D341Med (cell line): ENCODE measurements at places on chromosomes 2 and 18.

GRCh38 chr2:46806526-46806925, 109.1 kb downstream of the MCFD2 start:
- no peak for DNase-seq

DNA sequence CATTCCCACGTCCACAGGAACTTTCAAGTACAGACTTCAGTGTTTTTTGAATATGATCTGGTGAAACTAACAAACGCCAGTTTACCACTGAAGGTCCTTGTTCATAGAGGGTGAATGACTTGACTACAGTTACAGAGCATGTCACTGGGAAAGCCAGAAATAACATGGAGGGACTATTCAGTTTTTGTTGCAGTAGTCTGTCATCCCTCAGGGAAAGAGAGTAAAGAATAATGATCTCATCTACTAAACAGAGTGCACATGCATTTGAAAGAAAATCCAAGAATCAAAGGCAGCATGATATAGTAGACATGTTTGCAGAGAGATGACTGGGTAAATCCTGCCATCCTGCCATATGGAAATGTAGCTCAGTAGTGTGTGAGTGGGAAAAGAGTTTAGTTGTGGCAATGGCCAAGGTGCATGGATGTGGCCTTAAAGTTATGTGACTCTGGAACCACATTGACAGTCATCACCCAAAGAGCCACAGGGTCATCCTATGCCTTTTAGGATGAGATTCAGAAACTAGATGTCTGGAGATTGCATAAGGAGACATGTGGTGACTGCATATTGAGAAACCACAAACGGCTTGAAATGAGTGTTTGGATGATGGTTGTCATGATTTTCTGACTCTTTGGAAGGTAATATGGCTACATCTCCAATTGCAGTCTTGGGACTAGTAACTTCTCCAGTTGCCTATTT, 125.3 kb upstream of the ZEB2 start:
- no peak for DNase-seq

GRCh38 chr2:147099845-147100244, 745.0 kb upstream of the ACVR2A start:
- no peak for DNase-seq

- no peak for DNase-seq
Measured at GRCh38 chr2:108786008-108786353, 590 bp upstream of the CCDC138 start.

DNA sequence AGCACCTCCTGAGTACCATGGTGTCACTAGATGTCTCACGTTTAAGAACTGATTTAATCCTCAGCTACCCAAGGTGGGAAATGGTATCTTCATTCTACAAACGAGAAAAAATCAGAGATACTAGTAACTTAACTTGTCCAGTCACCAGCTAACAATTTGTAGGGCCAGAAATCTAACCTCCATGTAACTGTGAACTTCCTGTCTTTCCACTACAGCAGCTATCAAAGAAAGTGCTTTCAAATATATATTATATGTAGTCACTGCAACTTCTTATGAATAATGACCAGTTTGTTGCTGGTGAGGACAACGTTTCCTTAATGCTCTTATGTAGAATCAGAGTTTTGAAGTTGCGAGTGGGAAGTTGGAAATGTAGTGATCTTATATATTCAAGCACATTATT, 1.9 kb downstream of the REV1 start:
- DNase-seq, result no peak

- DNase-seq, result no peak
Measured at GRCh38 chr2:222982010-222982908, 69.7 kb upstream of the KCNE4 start.

GRCh38 chr2:9428965-9429577, 5.6 kb downstream of the CPSF3 start:
- no peak for DNase-seq
